ENCODE measurements at places on chromosomes 11 and 22.

DNA sequence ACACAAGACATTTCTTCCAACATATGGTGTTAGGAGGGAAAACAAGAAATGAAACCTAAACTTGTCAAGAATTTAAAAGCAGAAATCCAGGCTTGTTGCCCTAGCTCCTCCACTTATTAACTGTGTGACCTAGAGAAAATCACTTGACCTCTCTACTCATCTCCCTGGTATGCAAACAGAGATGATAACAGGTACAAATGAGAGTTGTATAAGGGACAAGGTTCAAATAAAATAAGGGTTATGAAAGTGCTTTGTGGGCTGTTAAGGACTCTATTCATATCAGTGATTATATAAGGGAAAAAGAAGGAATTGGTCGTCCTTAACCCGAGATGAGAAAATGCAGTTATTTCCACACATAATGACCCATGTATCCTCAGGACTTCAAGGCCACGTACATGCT lies 372.7 kb upstream of the TENM4 start:
- no peak for DNase-seq

DNA sequence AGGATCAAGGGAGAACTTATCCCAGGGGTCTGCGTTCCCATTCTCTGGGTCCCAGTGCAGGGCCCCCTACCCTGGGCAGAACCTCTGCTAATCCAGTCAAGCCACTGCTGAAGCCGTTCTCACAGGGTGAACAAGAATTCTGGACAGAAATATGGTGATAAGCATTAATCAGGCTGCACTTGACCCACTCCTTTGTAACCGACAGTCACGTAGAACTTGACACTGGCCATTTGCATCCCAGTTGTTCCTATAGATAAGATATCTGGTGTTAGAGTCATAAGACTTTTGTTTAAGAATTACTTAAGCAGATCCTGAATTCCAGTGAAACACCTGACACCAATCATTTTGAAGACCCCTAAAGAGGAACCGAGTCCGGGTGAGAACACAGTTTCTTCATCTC lies 107.5 kb upstream of the THY1 start:
- DNase-seq: no peak

- DNase-seq: no peak
Measured at GRCh38 chr22:27032091-27032761, 374.8 kb downstream of the MIAT start.

- DNase-seq: no peak
Measured at GRCh38 chr11:10349806-10350205, 44.9 kb downstream of the ADM start.

- DNase-seq: no peak
Measured at GRCh38 chr11:14443638-14444037, 56.0 kb downstream of the COPB1 start.

DNA sequence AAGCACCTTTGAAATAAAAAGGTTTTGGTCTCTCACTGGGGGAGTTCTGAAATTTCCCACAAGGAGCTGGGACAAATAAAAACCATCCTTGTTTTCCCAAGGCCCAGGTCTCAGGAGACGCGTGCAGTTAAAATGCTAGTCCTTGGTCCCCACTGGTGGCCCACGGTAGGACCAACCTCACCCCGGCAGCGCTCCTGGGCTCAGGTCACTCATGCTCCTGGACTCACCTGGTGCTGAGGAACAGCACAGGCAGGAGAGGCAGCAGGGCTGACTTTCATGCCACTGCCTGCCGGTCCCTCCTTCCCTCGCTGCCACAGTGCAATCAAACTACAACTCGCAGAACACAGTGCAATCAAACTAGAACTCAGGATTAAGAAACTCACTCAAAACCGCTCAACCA lies 356.8 kb upstream of the CCDC179 start:
- DNase-seq: no peak

- DNase-seq: no peak
Measured at GRCh38 chr11:96207459-96208449, 135.2 kb downstream of the MAML2 start.

DNA sequence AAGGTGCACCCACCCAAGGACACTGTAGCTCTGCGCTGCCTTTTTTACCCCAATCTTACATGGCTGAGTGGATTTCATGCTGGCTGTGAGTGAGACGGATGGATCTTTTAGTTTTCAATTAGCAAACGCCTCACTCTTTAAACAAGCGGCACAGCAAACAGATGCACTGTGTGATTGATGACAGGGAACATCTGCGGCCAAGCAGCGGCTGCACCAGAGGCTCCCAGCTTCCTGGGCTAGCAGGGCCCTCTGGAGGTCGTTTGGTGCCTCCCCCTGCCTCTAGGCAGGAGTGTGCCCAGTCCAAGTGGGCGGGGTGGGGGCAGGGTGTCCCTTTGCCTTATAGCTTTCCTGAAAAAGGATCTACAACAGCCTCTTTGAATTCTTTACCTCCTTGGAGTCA lies 2.1 kb upstream of the DRD2 start:
- DNase-seq: no peak

- DNase-seq: no peak
Measured at GRCh38 chr11:72642043-72642883, 32.0 kb downstream of the PDE2A start.

GRCh38 chr11:13074714-13075464 lies 65.8 kb downstream of the RASSF10 start:
- no peak for DNase-seq

GRCh38 chr11:72102162-72102561 lies 935 bp downstream of the LAMTOR1 start:
- no peak for DNase-seq

DNA sequence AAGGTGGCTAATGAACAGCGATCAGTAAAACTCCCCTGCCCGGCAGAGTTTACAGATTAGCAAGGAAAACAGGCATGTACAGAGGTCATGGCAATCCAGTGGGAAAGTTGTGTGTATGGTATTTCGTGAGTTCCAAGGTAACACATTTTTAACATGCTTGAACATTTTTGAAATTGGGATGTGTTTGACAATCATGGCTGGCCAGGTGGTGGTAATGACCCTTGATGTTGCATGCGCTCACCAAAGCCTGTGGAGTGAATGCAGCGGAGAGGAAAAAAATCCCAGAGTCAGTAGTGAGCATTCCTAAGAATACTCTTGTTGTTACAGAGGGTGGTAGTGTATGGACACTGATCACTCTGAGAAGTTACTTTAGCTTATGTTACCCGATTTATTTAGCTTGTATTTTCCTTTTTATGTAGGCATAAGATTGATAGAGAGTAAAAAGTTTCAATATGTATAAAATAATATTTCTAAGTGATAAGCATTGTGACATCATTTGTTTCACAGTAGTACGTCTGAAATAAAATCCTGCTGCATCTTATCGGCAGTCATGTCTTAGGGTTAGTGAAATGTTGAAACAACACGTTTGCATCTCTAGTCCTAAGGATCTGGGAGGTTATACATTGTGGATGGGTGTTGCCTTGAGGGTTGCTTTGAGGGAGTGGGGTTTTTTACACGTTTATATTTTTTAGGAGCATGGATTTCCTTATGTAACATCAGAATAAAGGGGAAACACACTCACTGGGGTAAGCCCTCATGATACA lies 8.7 kb downstream of the TEAD1 start:
- DNase-seq: no peak

DNA sequence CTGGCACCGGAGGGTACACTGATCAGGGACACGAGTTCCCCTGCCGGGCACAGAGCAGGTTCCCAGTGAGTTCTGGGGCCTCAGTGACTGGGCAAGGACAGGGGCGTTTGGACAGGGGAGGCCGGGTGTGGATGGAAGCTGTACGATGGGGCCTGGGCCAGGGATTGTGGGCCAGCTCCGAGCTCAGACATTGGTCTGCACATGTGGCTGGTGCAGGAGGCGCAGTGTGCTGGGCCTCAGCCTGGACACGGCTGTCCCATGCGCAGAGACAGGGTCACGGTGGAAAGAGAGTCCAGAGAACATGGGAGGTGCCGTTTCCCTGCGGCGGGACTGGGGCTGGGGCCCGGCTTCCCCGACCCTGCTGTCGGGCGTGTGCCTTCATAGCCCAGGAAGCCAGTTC lies 60.7 kb downstream of the CDKN1C start:
- no peak for DNase-seq

DNA sequence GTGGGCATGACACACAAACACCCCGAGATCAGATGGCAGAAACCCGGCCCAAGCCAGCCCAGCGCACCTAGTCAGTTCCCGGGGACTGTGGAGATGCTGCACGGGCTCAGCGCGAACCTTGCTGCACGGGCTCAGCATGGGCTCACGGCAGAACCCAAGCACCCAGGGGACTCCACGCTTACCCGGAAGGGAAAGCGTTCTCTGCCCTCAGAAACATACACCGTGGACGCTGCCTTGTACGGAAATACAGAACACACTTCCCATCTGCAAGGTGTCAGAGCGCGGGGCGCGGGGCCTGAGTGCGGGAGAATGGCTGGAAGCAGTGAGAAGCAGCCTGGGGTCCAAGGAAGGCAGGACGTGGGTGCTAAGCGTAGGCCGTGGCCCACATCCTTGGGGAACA lies 319.9 kb downstream of the NTM start:
- DNase-seq: no peak
